CD4-positive, alpha-beta T cell treated with Interleukin-17A for 4 hours (primary cell): ENCODE measurements at places on chromosomes 7 and 10.

DNA sequence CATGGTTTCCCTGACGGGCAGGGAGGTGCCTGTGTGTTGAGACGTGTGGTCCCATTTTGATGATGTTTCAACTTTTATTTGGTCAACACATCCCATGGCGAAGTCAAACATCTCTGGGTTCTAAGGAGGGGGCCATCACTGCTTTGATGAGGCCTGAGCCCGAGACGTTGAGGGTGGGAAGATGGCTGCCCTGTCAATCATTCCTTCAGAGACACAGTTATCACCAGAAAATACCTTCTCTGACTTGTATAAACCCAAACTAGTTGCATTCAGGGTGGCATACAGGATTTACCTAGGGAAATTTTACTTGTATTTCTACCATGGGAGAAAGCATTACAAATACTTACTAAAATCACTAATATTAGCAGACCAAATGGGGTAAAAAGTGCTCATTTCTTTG lies 64.6 kb downstream of the VOPP1 start:
- no peak for DNase-seq

- no peak for DNase-seq
These were observed 102.8 kb upstream of the RET start for GRCh38 chr10:42973870-42974692.

GRCh38 chr10:110113670-110114337 lies 93.6 kb upstream of the MXI1 start:
- DNase-seq = no peak

DNA sequence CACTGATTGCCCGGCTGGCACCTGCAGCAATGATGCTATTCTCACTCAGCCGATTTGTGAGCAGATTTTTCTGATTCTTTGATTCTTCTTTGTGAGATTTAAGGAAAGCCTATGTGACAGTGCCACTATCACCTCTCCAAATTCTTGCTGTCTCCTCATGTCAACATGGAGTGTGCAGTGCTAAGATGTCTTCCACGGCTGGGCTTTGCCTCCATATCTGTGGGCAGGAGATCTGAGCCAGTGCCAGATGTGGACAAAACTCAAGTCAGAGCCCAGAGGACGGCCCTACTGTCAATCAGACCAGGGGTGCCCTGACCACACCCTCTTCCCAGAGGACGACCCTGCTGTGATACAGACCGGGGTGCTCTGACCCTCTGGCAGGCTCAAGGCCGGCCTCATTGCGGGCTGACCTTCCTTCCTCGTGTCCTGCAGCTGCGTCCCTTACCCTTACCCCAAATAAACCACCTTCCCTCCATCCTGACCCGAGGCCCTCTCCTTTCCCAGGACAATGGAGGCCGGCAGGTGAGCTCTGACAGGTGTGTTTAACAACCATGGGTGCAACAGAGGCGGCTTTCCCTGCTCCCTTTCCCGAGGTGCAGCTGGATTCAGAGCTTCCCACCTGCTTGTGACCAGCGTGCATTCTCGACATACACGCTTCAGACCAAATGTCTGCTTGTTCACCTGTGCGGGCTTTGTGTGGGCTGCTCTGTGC lies 221.4 kb downstream of the ADARB2 start:
- no peak for DNase-seq

DNA sequence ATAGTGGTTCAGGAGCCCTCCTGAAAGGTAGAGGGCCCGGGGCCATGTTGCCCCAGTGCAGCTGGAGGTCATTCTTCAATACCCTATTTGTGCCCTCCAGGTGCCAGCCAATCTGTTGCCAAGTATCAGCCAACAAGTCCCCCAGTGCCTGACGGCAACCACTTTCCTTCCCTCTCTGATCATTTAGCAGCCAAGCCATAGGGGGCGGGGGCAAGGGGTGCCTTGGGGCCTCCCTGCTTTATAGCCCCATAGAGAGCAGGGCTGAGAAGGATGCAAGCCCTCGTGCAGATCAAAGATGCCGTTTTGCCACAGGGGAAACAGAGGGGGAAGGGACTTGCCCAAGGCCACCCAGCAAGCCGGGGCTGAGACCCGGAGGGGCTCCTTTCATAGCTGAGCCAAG lies 149.0 kb upstream of the CHST15 start:
- no peak for DNase-seq
